Astrocyte of the spinal cord (primary cell): ENCODE measurements at places on chromosomes 6 and 20.

DNA sequence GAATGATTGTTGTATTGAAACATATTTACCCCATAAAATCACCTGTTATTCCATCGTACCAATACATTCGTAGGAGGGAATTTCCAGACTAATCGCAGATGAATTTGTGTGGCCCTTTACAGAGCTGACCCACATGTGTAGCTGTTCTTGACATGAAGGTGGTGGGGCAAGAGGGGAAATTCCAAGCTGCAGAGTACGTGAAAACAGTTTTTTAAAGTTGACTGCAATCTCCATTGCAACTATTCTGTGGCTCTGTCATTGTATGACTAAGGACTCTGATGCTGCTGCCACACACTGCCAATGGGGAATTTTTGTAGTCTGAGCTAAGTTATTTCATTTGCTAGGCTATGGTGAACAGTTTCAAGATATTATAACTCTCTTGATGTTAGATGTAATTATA lies 46.4 kb upstream of the ADTRP start:
- DNase-seq, result no peak

DNA sequence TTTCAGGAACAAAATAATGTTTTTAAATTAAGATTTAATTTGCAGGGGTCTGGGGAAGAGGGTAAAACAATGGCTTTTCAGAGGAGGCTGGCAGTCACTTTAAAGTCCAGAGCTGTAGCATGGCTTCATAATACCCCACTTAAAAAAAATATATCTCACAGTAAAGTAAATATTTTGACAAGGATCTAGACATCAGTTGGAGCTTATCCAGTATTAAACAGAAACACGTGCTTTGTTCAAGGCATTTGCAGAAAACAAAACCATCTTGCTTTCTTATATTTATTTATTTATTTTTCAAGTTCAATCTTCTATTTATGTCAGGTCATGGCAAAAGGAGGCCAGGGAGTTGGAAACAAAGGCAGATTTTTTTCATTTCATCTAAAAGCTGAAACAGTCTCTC lies 53.3 kb upstream of the PRL start:
- no peak for DNase-seq

- no peak for DNase-seq
These were observed 35.2 kb downstream of the GPX6 start for GRCh38 chr6:28480253-28480932.

- DNase-seq, result no peak
These were observed 453.5 kb upstream of the JARID2 start for GRCh38 chr6:14792118-14792955.

DNA sequence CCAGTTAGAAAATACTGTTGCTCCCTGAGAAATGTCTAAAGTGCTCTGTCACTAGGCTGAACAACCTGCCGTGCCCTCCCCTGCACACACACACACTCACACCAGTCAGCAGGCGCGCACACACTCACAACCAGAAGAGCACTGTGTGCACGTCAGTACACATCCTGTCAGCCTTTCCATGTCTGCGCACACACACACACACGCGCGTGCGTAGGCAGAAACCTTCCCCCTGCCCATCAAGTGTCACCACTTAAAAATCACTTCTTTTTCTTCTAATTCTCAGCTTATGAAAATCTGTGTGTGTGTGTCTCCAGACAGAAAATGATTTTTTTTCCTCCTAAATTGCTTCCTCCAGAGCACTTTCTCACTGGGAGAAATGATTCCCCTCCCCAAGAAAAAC lies 100.3 kb downstream of the EDN3 start:
- no peak for DNase-seq

GRCh38 chr6:31663126-31663960 lies 1.5 kb downstream of the GPANK1 start:
- DNase-seq, result no peak

GRCh38 chr6:90940812-90941481 lies 354.1 kb upstream of the MAP3K7 start:
- peak; percentile 75 for DNase-seq

DNA sequence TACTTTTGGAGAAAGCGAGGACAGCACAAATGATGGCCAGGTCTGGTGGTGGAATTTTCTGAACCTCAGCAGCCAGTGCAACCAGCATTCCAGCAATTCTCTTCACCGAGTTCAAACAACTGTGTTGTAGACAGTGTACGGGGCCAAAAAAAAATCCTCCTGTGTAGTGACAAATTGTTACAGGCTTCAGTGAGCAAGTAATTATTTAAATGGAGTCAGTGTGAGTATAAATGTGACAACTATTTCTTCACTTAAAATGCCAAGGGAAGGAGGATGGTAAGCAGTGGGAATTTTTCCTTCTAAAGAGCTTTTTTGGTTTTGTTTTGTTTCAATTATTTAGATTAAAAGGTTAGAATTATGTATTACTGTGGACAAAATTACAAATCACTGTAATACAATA lies 154.1 kb downstream of the TMEM242 start:
- no peak for DNase-seq

DNA sequence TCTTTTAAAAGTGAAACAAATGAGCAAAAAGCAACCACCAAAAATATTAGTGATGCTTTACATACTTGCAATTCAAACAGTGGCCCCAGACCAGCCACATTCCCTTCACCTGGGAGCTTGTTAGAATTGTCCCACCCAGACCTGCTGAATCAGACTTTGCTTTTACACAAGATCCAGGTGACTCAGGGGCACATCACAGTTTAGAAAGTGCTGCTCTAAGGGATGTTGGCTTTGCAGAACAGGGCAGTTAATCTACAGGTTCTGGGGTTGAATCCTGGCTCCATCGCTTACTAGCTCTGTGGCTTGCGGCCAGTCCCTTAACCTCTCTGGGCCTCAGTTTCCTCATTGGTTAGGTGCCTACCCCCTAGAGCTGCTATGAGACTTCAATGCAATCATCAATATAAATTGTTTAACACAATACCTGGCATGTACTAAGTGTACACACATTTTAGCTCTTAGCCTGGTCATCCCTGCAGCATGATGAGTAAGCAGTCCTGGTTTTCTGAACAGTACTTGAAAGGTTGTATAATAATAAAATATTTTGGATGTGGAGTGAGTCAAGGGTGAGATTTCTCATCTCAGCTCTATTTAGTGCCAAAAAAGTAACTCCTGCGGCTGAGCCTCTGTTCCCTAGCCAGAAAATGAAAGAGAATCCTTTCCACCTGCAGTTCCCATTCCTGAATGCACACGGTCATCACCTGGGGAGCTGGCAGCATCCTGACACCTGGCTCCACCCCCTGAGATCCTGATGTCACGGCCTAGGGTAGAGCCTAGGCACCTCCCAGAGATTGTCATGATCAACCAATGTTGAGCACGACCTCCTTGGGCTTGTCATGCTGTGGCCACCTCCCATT lies 162.7 kb downstream of the ANKRD60 start:
- DNase-seq, result peak; percentile 66

DNA sequence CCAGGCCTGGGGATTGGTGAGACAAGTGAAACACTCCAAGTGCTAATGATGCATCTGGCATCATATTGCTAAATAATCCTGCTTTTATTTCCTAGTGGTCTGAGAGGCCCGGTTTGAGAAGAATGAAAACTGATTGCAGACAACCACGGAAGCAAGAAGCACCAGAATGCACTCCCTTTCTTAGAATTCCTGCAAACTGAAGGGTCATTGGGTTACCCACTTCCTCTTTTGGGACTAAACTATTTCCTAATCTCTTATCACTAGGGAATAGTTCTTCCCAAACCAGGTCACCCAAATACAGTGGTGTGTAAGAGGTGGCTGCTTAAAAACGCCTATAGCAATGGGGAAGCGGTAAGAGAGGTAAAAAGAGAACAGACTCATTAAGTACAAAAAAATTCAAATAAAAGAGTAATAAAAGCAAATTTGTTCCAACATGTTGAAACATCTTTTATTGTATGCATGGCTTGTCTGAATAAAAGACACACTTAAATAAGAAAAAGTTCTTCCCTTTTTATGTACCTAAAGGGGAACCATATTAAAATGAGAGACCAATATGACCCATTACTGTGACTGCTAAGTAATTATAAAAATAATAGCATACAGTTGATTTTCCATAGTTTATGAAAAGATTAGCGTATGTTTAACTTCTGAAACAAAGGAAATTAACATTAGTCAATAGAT lies 125.8 kb downstream of the MYB start:
- DNase-seq, result no peak

DNA sequence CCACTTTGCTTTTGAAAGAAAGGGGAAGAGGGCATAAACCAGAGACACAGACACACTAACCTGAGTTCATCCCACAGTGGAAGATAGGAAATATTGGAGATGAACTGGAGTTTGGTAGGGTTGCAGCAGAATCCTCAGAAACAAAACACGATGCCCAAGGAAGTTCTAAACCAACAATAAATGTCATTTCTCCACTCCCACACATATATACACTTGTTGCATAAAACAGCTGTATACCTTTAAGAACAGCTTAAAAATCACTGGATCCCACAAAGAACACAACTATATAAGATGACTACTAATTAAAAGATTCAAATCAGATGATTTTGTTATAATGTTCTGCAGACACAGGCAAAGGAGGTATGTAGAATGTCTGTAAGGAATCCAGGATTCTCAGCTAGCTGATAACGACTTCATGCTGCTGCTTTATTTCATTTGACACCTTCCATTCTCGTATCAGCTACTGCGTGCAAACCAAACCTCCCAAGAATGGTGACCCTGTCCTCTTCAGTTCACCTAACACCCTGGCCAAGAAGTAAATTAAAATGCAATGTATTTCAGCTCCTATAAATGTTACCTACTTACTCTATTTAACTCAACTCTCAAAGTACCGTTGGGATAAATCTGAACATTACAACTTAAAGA lies 14.3 kb downstream of the KIF13A start:
- DNase-seq, result no peak

DNA sequence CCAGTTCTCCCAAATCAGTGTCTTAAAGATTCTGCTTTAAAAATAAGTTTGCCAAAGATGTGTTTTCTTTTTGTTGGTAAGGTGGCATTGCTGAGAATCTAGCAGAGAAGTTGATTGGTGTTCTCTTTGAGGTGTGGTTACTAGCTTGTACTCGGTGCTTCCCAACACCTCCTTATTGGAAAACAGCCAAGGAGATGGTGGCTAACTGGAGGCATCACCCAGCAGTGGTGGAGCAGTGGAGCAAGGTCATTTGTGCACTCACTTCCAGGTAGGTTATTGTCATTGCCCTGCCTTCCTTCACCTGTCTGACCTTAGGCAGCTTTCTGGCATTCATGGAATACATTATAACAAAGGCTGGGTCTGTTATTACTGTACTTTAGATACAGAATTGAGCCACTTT lies 26.7 kb downstream of the RALGAPB start:
- DNase-seq, result no peak

GRCh38 chr6:148983966-148984365 lies 237.1 kb downstream of the UST start:
- no peak for DNase-seq

DNA sequence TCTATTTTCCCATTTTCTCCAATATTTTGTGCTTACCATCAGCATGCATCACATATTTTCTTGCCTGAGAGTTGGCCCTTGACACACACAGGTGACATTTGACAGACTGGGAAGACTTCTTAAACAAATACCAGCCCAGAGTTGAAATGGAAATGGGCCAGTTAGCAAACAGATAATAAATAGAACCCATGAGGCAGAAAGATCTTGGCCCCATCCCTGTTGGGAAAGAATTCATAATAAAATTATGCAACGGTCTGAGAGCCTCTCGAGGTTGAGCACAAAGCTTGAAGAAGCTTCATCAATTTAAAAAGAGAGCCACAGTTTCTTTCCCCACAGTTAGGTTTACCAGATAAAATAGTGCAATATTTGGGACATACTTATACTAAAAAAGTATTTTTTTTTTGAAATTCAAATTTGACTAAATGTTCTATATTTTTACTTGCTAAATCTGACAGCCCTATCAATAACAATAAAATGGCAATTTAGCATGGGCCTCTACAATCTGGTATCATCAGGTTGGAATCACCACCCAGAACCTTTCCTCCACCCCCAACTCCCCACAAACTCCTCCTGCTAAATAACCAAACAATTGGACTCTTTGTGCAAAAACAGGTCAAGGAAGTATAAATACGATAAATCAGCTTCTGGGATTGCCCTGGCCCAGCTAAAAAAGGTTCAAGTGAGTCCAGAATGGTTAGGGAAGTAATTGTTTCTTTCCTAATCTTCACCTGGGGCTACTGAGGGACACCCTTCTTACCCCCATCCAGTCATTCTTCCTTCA lies 129.8 kb downstream of the CD164 start:
- no peak for DNase-seq

DNA sequence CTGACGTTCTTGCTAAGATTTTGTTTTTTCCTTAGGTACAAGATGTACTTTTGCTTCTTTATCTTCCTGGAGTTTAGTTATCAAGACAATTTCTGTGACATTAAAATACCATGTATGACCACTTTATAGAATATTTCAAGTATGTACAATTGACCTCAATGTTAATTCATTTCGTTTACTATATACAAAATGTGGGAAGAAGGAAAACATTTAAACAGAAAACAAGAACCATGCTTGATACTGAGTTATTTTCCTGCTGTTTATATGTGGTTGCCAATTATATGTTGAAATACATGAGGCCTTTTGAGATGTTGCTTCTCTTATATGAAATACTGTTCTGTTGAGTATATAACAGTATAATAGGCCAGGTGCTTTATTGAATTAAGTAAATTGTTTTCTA lies 184.3 kb downstream of the JARID2 start:
- no peak for DNase-seq

DNA sequence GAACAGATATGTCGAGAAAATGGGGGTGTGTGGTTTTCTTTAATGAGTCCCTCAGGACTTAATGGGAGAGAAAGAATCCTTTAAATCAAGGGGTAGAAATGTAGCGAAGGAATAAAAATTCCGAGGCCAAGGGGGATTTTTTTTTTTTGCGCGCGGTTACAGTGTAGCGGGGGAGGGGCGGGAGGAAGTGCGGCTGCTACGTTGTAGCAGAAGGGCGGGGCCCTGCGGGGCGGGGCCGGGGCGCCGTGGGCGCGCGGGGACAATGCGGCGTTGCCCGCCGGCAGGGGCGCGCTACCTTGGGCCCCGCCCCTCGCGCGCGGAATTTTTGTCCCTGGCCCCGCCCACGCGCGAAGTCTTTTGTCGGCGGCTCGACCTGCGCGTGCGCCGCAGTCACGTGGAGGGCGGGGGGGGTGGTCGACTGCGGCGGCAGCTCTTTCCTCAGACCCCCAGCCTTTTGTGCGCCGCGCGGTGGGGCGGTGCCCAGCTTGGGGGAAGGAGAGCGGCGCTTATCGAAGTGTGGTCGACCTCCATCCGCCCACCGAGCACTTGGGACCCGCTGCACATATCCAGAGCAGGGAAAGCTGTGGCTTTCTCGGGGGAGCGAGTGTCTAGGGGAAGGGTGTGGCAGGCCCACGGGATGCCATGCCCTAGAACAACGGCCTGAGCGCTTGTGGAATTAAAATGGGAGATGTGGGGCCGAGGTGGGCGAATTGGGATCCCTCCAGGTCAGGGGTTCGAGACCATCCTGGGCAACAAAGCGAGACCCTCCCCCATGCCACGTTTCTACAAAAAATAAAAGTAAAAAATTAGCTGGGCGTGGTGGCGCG lies 1.3 kb downstream of the TUBB start:
- peak; percentile 90 for DNase-seq

GRCh38 chr6:75094614-75095200 lies 111.1 kb downstream of the COL12A1 start:
- peak; percentile 96 for DNase-seq
